ENCODE measurements at places on chromosomes 2 and 18.

GRCh38 chr18:5982332-5982731 is 87.0 kb upstream of the TMEM200C start:
- DNase-seq = no peak

DNA sequence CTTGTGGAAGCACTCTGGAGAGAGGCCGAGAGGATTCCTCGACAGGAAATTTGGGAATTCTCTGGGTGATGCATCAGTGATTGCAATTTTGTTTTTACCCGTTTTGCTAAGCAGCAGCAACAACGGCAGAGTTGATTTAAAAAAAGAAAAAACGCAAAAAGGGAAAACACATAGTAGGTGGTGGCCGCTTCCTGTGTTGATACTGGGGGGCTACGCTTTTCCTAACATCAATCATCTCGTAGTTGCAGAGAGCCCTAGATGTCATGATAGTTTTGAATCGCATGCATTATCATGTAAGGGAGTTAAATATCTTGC is 271 bp upstream of the RBM43 start:
- DNase-seq = no peak

- DNase-seq = peak; percentile 54
These were observed 102.6 kb downstream of the MYO5B start for GRCh38 chr18:50092245-50092805.

GRCh38 chr2:120005834-120006521 is 6.9 kb upstream of the EPB41L5 start:
- no peak for DNase-seq

DNA sequence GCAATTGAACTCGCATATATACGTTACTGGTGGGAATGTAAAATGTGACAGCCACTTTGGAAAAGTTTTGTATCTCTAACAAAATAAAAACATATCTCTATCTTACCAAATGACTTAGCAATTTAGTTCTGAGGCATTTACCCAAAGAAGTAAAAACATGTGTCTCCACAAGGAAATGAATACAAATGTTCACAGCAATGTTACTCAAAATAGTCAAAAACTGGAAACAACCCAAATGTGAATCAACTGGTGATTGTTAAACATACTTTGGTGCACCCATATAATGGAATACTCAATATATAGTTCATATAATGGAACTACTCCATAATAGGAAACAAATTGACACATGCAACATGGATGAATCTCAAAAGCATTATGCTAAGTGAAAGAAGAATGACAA is 70.4 kb upstream of the DNER start:
- DNase-seq = no peak

- DNase-seq = no peak
These were observed 50.6 kb downstream of the MSH6 start for GRCh38 chr2:47833516-47833968.

- DNase-seq = no peak
These were observed 19.3 kb downstream of the UPP2 start for GRCh38 chr2:158120664-158121641.

- no peak for DNase-seq
These were observed 8.6 kb upstream of the GPR55 start for GRCh38 chr2:230933521-230934180.

DNA sequence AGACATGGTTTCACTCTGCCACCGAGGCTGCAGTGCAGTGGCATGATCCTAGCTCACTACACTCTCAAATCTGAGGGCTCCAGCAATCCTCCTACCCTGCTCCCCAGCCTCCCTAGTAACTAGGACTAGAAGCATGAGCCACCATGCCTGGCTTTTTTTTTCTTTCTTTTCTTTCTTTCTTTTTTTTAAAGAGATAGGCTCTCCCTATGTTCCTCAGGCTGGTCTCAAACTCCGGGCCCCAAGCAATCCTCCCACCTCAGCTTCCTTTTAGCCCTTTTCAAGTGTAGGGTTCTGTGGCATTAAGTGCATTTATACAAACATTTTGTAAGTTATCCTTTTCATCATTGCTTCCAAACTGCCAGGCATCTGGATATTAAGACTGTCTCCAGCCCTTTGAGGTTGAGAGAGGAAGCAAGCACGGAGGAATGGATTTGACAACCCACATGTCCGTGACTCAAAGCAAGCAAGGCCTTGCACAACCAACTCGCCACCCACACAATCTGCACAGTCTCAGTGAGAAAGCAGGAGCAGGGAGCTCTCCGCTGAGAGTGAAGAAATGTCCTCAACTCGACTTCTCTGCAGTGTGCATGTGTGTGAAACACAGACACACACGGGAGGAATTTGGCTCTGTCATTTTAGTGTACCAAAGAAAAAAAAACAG is 65.6 kb downstream of the ATP8B1 start:
- no peak for DNase-seq

- no peak for DNase-seq
These were observed 120.9 kb upstream of the TTN start for GRCh38 chr2:178928077-178928476.

DNA sequence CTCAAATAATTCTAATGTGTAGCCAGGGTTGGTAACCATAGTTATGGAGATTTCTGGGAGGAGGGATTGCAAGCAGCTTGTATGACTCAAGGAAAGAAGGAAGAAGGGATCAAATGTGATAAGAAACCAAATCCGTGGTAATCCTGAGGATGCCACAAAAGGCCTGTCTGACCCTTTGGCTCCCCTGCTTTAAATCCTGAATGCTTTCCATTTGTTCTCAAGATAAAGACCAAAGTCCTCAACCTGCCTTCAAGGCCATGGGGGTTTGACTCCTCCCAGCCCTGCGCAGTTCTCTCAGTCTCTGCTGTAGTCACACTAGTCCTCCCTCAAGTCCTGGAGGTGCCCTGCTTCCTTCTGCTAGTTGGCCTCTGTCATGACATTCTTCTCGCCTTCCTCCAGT is 74.0 kb downstream of the SUMO1 start:
- DNase-seq = no peak

- DNase-seq = no peak
These were observed 147.8 kb downstream of the PMAIP1 start for GRCh38 chr18:60047556-60047955.

GRCh38 chr2:62265106-62265505 is 69.2 kb downstream of the B3GNT2 start:
- DNase-seq = no peak

DNA sequence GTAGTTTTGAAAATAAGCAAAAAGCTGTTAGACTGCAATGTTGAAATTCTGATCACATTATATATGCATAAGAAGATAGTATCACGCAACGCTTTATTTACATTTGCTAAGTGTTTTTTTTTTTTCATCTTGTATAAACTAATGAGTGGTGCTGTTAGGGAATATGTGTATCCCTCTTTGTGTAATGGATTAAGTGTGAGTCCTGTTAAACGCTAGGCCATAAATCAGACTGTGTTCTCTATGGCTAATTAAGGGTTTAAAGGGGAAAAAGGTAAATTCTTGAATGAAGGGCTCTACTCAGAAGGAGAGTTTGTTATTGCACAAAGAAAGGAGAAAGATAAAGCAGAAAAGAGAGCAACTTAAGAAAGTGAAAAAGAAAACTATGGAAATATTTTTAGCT is 4.8 kb upstream of the ASXL3 start:
- no peak for DNase-seq

- DNase-seq = no peak
These were observed 253.2 kb downstream of the TTC32 start for GRCh38 chr2:19648583-19648982.

DNA sequence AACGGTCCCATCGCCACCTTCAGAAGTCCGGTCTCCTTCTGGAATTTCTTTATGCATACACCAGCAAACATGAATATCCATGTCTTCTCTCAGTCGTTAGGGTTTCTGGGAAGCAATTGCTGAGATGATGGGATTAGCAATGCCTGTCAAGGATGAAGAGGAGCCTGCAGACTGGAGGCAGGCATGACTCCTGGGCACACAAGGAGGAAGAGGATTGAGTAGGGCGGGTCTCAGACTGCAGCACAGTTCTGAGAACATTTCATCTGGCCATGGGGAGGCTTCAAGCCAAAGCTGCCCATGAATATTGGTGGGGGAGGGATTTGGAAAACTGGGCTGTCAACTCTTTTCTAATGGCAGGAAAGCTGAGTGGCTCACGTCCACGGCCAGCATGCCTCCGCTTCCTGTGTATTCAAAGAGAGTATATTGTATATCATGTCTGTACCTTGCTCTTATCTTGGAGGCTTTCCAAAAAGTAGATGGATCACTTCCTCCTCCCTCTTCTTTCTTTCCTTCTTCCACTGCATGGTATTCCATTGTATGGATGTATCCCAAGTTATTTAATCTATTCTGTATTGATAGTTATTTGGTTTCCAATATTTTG is 24.5 kb downstream of the MC2R start:
- no peak for DNase-seq

DNA sequence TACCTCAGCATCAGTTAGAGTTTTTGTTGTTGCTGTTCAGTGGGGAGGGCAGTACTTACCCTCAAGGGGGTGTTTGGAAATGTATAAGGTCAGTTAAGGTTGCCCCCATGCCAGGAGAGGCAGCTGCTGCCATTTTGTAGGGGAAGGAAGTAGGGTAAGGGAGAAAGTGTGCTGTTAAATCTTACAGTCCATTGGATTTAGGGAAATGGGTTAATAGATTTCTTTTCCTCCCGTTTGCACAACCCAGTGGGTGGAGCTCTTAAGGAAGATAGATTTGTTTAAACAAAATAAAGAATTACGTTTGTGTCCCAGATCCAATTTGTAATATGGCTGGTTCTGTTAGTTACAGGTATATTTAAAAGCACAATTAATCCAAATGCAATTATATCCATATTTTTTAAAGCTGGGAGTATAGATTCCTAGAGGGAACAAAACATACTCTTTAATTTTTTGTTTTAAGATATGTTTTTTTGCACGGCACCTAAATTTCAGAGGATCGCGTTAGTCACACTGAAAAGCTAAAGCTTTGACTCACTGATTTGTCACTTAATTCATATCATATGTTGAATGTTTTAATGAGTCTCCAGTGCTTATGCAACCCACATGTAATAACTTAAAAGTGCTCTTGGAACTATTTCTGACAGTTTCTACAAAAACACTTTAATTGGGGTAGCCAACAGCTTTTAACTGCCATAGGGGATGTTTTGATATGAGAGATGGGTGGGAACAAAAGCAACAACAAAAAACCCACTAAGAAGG is 9.0 kb upstream of the CWC22 start:
- no peak for DNase-seq

DNA sequence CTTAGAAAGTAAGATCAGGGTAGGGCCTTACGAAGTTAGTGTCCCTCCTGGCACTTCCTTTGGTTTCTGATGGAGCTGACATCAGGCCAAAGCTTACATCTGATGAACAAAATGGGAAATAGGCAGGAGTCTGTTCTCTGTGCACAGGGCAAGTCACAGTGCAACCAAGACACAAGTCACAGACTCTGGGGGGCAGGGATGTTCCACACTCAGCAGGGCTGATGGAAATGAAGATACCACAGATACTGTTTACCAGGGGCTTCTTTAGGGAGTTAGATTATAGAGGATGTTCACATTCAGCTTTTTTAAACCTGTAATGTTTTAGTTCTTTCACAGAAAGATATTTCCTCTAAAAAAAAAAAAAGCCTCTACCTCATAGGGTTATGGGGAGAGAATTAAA is 106.2 kb upstream of the EPC2 start:
- DNase-seq = no peak

DNA sequence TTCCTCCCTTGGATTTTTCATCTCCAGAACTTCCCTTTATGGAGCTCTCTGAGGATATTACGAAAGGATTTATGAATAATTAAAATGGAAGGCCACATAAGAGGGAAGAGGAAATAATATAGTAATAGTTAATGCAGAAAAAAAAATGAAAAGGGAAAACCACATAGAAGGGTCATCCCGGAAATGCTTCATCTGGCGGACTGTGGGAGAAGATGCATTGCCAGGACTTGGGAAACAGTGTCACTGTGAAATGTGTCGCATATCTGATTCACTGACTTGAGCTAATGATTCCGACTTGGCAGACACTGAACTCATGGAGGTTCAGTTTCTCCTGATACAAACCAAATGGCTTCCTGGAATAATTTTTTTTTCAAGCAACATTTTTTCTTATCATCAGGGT is 129.9 kb upstream of the RMP24 start:
- DNase-seq = no peak

- no peak for DNase-seq
These were observed 80.1 kb downstream of the PLA2R1 start for GRCh38 chr2:159982270-159982669.

DNA sequence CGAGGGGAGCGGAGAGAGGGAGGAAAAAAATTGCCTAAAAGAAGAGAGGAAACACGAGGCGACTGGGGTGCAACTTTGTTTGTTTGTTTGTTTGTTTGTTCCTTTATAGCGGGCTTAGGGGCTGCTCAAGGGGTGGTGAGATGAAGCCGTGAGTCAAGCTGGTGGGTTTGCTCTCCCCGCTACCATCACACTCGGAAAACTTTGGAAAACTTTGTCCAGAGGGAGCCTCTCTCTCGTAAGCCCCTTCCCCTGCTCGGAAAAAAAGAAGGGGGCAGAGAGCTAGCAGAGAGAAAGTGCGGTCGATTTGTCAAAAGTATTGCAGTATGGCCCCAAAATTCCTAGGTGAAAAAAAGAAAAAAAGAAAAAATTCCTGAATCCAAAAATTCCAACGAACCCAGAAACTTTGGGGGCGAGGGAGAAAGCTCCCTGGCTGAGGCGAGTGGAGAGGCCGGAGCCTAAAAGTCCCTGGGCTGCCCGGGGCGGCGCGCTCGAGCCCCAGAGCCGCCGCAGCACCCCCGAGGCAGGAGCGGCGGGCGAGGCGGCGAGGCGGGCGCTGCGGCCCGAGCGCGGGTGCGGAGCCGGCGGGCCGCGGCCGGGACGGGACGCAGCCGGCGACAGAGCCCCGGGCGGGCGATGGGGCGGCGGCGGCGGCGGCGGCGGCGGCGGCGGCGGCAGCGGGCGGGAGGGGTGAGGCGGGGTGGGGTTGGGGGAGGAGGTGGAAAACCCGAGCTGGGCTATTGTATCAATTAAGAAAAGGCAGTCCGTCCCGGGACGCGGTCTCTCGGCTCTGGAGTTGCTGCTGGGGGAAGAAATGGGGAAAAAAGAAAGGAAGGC is 558 bp upstream of the CYP26B1 start:
- no peak for DNase-seq

- DNase-seq = no peak
These were observed 2.1 kb upstream of the HAAO start for GRCh38 chr2:42794271-42795046.

GRCh38 chr18:9401176-9401575 is 66.6 kb downstream of the TWSG1 start:
- no peak for DNase-seq

DNA sequence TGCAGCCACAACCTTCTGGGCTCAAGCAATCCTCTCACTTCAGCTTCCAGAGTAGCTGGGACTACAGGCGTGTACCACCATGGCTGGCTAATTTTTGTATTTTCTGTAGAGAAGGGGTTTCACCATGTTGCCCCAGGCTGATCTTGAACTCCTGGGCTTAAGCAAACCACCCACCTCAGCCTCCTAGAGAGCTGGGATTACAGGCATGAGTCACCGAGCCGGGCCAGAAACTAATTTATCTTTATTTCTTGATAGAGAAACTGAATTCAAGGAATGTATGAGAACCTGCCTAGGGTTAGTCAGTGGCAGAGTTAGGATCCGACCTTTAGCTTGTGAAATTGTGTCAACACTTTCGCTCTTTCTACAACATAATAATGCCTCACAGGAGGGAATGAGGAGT is 19.3 kb upstream of the ITGAV start:
- DNase-seq = no peak

- no peak for DNase-seq
These were observed 42.5 kb downstream of the CXCR4 start for GRCh38 chr2:136075476-136075875.

GRCh38 chr18:26406324-26406723 is 142.0 kb downstream of the KCTD1 start:
- DNase-seq = no peak

GRCh38 chr2:9594366-9595054 is 36.3 kb downstream of the YWHAQ start:
- no peak for DNase-seq
